ENCODE measurements at places on chromosomes 5 and 9.

- DNase-seq = peak; percentile 74
Observed at GRCh38 chr5:56610093-56610698, 205.2 kb upstream of the MAP3K1 start.

DNA sequence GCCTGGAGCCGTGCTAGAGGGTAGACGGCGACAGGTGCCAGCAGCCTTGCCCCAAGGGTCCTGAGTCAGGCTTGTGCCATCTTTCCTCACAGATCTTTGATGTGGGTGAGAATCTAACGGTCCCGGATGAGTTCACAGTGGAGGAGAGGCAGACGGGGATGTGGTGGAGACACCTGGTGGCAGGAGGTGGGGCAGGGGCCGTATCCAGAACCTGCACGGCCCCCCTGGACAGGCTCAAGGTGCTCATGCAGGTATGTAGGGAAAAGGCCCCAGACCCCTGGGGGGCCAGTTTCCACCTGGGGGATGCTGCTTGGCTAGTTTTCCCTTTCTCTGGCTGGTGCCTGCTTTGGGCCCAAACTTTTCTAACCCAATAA, 24.0 kb downstream of the PTGES2 start:
- DNase-seq = peak; percentile 76

DNA sequence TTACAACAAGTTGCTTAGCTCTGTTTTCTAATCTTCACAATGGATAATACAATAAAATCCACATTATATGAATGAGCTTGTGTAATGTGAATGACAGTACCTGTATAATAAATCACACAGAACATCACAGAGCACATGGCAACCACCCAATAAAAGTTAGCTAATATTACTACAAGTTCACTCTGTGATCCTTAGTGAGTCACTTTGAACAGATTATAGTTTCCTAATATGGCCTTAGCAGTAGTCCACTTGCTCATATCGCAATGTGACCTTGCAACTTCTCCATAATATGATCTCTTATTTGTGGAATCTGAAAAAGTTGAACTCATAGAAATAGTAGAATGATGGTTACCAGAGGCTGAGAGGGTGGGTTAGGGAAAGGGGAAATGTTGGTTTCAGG, 361.3 kb downstream of the PTPRD start:
- DNase-seq = no peak

DNA sequence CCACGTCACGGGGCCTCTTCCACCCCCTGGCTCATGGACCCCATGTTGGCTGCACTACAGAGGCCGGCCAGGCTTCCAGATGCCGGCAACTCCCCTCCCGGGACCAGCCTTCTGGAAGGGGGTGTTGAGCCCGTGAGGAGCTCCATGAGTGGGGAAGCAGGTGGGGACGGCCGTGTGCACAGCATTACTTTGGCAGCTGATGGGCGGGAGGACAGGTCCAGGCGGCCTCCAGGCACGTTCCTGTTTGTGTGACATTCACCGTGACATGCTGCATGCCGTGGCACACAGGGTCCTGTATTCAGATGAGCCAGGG, 29.1 kb upstream of the ABO start:
- DNase-seq = no peak

DNA sequence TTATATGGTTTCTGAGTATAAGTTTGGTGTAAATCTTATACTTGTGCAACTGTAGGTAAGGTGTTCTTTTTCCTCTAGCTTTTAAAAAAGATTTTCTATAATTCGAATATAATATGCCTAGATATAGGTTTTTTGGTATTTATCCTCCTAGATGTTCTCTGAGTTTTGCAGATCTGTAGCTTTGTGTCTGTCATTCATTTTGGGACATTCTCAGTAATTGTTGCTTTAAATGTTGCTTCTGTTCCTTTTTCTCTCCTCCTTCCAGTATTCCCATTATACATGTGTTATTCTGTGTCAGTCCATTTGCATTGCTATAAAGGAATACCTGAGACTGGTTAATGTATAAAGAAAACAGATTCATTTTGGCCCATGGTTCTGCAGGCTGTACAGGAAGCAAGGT, 33.7 kb downstream of the LURAP1L start:
- no peak for DNase-seq

All from activated naive CD4-positive, alpha-beta T cell treated with anti-CD3 and anti-CD28 coated beads for 36 hours (primary cell).